ENCODE measurements at places on chromosomes 2 and 18. TPM values are rescaled to one million over a fixed set of nuclear protein-coding genes. Genes with fewer than 3 reads are reported as not detected.

The ARPC2 gene
- total RNA-seq: 270 TPM

The IL1A gene
- not detected for total RNA-seq

The ALPI gene
- total RNA-seq: not detected

The GNAL gene
- 0.36 TPM for total RNA-seq

DNA sequence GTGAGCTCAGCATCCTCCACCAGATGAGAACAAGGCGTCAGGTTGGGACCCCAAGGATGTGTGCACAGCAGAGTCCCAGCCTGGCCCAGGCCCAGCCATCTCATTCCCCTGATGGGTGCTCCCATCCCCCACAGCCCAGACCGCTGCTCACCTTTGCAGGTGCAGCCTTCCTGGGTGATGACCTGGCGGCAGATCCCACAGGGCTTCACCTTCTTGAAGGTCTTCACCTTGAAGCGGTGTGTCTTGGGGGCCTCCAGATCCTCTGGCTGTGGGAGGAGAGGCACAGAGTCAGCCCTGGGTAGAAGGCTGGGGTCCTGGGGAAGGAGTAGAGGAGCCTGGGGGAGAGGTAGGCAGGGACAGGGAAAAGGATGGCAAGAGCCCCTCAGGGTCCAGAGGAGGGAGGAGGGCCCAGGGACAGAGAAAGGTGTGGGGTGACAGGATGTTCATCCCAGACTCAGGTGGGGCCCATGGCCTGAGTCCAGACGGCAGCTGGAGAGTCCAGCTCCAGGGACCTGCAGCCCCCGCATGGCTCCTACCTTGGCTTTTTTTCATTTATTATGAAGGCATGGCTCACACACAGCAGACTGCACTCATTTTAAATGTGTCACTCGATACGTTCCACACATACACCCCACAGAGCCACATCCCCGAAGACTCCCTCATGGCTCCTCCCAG lies 11.9 kb downstream of the TNS1 start:
- DNase-seq: no peak

GRCh38 chr2:160940271-160940670 lies 220.0 kb upstream of the TANK start:
- no peak for DNase-seq

DNA sequence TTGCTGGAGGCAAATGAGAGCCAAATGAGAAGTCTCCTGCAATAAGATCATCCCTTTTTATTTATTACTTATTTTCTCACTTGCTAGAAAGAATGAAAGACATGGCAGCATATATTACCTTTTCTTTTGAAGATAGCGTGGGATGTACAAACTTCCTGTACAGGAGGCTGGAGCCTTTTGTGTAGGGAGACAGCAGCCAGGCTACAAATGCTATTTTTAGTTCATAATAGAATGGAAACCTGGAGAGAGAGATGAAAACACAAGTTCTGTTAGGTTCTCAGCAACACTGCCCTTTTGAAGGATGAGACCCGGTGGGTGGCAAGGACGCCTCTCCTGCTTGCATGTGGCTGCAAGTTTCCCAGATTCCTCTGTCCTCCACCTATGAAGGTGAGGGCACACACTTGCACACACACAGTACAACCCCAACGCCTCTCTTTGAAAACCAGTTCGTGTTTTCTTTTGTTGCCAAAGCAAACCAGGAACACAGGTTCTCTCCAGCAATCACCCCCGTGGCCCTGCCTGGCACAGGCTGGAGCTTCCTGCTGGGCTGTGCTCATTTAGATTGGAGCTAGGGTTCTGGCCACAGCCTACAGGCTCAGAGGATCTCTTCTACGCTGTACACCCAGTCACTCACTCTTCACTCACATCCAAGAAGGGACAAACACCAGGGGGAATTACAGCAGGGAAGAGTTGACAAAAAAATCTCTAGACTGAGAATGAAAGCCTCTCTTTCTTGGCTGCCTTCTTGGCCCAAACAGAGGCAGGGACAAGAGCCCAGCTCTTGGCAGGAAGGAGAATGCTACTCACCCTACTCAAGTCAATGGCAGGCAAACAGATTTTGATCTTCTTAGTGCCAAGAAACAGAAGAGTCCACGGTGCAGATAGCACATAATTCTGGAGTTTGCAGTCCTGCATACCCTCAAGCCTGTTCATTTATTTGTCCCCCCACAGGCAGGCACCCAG lies 55.6 kb downstream of the MRPL35 start:
- no peak for DNase-seq
